ENCODE measurements at places on chromosomes 2 and 18.

GRCh38 chr18:25813110-25813509 is 277.3 kb downstream of the SS18 start:
- DNase-seq = no peak

DNA sequence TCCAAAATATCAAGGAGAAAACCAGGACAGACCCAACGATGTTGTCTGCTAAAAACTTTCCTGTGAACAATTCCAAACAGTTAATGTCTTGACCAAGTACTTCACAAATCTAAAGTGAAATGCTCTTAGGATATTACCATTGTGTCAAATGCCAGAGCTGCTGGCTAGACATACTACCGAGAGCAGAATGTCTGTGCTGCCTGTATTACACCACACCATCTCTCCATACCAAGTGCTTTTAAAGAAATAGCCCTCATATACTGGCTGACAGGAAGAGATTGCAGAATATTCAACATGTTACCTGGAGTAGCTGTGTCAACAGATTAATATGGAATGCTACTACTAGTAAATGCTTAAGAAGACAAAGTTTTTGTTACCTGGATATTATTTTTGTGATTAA is 18.6 kb downstream of the IAH1 start:
- no peak for DNase-seq

GRCh38 chr18:28365411-28365831 is 188.5 kb upstream of the CDH2 start:
- DNase-seq = no peak

DNA sequence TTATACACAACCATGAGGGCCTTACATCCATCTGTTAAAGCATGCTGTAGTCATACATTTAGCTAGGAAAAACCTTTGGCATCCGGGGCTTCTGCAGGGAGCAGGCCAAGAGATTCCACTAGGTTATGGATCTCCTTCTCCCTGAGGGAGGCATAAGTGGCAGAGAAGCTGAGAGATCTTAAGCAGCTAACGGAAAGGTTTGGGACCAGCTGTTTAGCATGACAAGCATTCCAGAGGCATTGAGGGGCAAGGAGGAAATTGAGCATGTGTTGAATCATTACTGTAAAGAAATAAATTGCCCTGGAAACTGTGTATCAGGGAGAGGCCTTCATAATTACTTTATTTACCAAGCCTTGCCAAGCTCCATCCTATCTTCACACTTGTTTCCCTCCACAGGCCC is 643.1 kb downstream of the CNTNAP5 start:
- no peak for DNase-seq

DNA sequence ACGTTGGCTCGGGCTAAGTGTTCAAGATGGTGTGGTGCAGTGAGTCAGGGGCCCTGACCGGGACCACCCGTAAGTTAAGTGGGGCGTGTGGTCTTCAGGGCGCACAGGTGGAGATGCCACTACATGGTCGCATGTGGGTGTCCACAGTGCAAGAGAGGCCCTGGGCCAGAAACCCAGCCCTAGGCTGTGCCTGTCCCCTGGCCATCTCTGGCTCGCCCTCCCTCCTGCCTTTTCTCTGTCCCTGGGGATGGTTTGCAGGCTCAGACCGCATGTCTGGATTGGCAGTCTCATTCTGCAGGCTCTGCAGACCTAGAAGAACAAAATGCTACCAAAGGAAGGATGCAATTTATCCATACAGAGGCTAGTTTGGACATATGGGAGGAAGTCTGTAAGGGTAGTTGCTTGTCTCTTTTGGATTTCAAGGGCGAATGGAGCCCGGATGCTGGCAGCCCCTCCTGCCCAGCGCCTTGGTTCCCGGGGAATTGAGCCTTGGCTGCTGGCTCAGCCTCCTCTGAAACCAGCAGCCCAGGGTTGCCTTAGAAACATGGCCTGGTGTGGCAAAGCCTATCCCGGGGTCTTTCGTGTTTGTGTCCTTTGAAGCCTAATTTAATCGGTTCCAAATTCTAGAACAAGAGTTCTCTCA is 417.5 kb upstream of the HS6ST1 start:
- no peak for DNase-seq

DNA sequence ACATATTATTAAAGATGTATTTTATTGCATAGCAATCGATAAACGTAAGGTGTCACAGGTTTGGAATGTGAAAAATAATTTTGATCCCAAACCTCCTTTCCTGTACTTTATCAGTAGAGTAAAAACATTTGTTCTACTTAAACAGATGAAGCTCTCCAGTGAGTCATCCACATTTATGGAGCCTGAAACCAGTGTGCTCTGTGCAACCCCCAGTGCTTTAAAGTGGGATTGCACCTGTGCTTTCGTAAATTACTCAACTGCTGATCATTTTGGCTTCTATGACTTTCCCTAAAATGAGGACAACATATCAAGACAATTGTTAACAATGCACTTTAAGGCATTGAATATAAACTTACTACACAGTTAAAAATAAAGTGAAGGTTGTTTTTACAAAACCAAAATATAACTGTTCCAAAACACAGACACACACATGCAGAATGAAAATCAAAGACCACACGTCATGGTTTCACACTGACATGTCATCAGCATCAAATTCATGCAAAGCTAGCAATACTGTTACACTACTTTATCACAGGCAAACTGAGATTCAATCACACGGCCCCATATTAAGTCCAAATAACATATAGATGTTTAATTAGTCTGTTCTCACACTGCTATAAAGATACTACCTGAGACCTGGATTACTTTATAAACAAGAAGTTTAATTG is 9.7 kb downstream of the TMEM18 start:
- DNase-seq = no peak

All from GM12891 (cell line).